ENCODE measurements at places on chromosomes 11 and 22. TPM values are rescaled to one million over a fixed set of nuclear protein-coding genes. Genes with fewer than 3 reads are reported as not detected.

- peak overlapping the region; percentile 94 for H3K27ac ChIP-seq
- H3K4me1 ChIP-seq = peaks cover 93% of the 10 kb centered on the region
- H3K36me3 ChIP-seq = peaks cover 96% of the 10 kb centered on the region
Observed at GRCh38 chr11:33704240-33705002, 3.8 kb upstream of the C11orf91 start.

DNA sequence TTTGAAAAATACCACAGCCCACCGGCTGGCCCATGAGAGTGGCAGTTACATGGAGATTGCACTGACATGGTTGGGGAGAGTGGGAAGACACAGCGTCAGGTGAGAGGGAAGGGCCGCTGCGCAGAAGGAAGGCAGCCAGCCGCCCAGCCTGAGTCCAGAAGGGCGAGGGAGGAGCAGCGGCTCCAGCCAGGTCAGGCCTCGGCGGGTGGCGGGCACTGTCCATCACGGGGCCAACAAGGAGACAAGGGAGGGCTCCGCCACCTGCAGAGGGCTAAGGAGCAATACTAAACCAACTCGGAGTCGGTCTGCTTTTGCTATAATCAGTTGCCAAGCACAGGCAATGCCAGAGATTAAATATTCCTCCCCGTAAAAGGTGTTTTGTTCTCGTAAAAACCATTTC lies 384.5 kb downstream of the TBC1D22A start:
- H3K4me1 ChIP-seq = no peaks in the 10 kb centered on the region
- DNase-seq = no peak
- no peaks in the 10 kb centered on the region for H3K36me3 ChIP-seq
- H3K27me3 ChIP-seq = no peaks in the 10 kb centered on the region

- no peaks in the 10 kb centered on the region for H3K36me3 ChIP-seq
- no peaks in the 10 kb centered on the region for H3K27me3 ChIP-seq
- H3K27ac ChIP-seq = no peak overlapping the region
- no peak overlapping the region for H3K4me3 ChIP-seq
- DNase-seq = no peak
Observed at GRCh38 chr11:83249972-83250593, 36.1 kb downstream of the CCDC90B start.

DNA sequence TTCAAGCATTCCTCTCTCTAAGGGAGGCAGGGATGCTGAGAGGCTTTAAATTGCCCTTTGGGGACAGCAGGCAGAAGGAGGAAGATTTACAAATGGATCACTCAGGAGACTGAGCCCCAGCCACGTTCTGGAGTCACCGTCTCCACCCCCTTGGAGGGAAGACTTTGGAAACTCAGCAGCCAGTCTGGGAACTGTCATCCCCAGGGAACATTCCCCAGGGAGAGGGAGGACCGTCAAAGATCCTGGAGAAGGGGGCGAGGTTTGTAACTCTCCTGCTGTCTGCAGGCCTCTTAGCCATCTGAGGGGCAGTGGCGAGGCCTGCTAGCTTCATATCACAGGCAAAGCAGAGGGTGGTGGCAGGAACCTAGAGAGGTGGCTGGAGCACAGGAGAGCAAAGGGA lies 56.1 kb upstream of the SLC22A12 start:
- no peaks in the 10 kb centered on the region for H3K4me1 ChIP-seq
- no peak for DNase-seq
- H3K27me3 ChIP-seq = peaks cover 87% of the 10 kb centered on the region
- no peaks in the 10 kb centered on the region for H3K36me3 ChIP-seq
- no peak overlapping the region for H3K27ac ChIP-seq

DNA sequence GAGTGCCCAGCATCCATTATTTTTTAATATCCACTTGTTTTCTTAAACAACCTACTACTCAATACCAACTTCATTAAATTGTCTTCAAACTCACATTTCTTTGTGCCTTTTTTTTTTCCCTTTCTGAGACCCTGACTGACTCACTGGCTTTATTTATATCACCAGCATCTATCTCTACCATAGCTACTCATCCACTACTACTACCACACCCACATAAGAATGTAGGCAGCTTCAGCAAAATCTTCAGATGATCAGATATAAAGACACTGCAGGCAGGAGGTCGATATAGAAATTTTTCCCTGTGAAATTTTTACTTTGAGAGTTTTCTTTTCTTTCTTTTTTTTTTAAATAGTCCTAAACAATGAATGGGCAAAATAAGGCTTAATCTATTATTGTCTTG lies 2.2 kb downstream of the OR56B1 start:
- peaks cover 42% of the 10 kb centered on the region for H3K27me3 ChIP-seq
- H3K36me3 ChIP-seq = no peaks in the 10 kb centered on the region
- H3K4me1 ChIP-seq = no peaks in the 10 kb centered on the region
- no peak for DNase-seq

DNA sequence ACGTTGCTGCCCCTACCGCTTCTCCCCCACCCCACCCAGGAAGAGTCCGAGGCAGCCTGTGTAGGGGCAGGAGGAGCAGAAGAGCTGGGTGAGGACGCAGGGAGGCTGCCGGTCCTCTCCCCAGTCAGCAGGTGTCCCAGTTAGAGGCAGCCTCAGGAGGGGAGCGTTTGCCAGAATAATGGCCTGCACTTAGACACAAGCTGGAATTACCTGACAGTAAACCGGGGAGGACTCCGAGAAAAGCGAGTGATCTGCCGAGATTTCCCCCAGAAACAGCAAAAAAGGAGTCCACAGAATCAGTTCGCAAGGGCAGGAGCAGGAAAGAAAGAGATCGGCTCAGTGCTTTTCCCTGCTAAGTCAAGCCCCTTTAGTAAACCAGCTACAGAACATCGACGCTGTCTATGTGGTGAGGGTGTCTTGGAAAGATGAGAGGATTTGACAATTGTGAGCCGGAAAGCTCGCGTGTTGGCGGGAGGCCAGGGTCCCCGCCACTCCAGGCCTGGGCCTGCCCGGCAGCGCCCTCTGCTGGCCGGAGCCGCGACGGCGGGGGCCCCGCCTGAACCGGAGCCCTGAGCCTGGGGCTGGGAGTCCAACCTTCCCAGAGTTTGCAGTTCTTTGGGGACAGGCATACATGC lies 17.7 kb upstream of the THRSP start:
- peaks cover 11% of the 10 kb centered on the region for H3K36me3 ChIP-seq
- H3K27me3 ChIP-seq = no peaks in the 10 kb centered on the region
- H3K4me1 ChIP-seq = peaks cover 34% of the 10 kb centered on the region
- H3K4me3 ChIP-seq = peak overlapping the region; percentile 74
- peak overlapping the region; percentile 76 for H3K27ac ChIP-seq

DNA sequence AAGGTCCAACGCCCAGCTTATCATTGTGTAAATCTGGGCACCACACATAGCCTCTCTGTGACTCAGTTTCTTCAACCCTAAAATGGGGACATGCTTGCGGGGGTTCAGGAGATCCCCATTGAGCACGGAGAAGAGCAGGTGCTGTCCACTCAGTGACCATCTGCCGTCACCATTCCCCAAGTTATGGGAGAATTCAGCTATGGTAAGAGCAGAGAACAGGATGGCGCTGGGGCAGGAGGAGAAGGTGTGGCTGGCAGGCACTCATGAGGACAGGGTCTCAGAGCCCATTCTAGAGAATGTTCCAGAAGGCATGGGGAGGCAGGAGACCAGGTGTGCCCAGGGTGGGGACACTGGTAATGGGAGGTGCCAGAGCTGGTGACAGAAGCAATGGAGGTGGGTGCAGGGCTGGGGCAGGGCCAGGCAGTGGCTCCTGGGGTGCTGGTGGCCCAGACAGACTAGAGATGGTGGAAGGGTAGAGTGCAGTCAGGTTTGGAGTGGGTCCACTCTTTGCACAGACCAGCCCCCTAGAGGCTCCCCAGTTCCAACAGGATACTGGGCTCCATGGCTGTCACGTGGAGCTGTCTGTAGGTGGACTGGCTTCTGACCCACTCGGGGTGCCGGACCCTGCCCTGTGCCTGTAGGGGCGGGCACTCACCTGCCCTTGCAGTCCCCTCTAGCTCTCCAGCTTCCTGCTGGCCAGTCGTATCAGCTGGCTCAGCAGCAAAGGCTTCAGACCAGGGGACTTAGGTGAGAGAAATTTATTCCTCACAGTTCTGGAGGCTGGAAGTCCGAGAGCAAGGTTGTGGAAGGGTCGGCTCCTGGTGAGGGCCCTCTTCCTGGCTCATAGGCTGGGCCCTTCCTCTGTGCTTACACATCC lies 84.7 kb downstream of the CDKN1C start:
- H3K27ac ChIP-seq = no peak overlapping the region
- no peak overlapping the region for H3K4me3 ChIP-seq
- H3K36me3 ChIP-seq = no peaks in the 10 kb centered on the region
- DNase-seq = no peak
- no peaks in the 10 kb centered on the region for H3K4me1 ChIP-seq

GRCh38 chr22:47517062-47517461 lies 754.6 kb downstream of the TBC1D22A start:
- no peaks in the 10 kb centered on the region for H3K27me3 ChIP-seq
- no peak overlapping the region for H3K27ac ChIP-seq
- no peaks in the 10 kb centered on the region for H3K4me1 ChIP-seq

DNA sequence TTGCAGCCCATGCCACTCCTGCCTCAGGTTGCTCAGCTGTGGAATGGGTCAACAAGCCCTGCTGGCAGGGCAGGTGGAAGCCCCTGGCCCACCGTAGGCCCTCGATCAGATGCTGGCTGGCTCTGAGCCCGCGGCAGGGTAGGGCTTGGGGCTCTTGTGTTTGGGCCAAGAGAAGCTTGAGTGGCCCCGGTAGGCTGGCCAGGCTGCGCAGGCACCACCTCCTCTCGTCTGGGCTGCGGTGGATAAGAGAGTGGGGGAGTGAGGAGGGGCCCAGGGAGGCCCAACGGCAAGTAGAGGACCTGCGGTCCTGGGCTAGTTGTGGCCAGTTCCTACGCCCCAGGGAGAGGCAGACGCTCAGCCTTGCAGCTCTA lies 115.2 kb downstream of the CEP164 start:
- H3K4me3 ChIP-seq = no peak overlapping the region
- no peak for DNase-seq
- H3K27me3 ChIP-seq = peaks cover 89% of the 10 kb centered on the region
- H3K36me3 ChIP-seq = no peaks in the 10 kb centered on the region
- no peaks in the 10 kb centered on the region for H3K4me1 ChIP-seq

DNA sequence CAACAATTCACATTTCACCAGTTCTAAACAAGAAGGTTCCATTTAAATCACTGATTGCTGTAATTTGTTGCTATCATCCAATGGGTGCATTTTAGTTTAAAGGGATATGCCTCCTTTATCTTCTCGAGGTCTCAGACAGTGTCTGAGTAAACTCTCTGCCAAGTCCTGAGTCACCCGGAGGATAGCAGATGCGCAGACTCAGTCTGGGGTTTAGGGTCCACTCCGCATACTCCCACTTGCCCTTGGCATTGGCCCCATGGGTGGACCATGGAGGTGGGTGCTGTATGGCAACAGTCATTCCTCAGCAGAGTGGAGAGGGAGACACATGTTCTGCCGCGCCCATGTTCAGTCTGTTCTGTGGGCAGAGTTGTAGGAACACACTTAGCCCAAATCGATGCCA lies 65.4 kb upstream of the CRTAM start:
- no peak overlapping the region for H3K27ac ChIP-seq
- no peaks in the 10 kb centered on the region for H3K27me3 ChIP-seq
- peak; percentile 11 for DNase-seq
- peaks cover 10% of the 10 kb centered on the region for H3K36me3 ChIP-seq
- H3K4me1 ChIP-seq = peaks cover 37% of the 10 kb centered on the region

DGAT2 gene
- total RNA-seq = 3.9 TPM

DNA sequence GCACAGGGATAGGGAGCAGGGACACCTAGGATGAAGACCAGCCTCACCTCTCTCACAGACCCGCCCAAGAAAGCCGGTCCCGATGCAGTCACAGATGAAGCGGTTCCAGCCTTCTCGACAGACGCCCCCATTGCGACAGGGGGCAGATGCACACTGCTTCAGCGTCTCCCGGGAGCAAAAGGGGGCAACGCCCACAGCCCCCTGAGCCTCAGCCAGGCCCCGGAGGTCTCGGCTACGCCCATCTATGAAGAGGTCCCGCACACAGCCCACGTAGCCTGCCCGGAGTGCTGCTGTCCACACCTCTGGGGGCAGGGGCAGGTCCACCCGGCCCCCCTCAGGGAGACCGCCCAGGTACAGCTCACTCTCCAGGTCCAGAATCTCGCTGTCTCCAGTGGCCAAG lies 62.3 kb downstream of the NRXN2 start:
- H3K36me3 ChIP-seq = no peaks in the 10 kb centered on the region
- H3K4me1 ChIP-seq = no peaks in the 10 kb centered on the region
- no peak overlapping the region for H3K4me3 ChIP-seq
- peaks cover 92% of the 10 kb centered on the region for H3K27me3 ChIP-seq
- DNase-seq = no peak

GRCh38 chr11:128465946-128466705 lies 121.2 kb downstream of the ETS1 start:
- no peak overlapping the region for H3K27ac ChIP-seq
- H3K4me1 ChIP-seq = peaks cover 53% of the 10 kb centered on the region
- peaks cover 30% of the 10 kb centered on the region for H3K36me3 ChIP-seq
- no peak for DNase-seq
- H3K4me3 ChIP-seq = no peak overlapping the region

GRCh38 chr11:66277471-66278362 lies at the start of gene CNIH2:
TSS of gene CNIH2 (plus strand) at chr11:66278175. CDS start at chr11:66278457, 282 bp downstream.
- H3K36me3 ChIP-seq = peaks cover 54% of the 10 kb centered on the region
- peak within 1 kb of the TSS; percentile 66 for H3K27ac ChIP-seq
- peaks cover 15% of the 10 kb centered on the region for H3K4me1 ChIP-seq
- H3K4me3 ChIP-seq = peak within 1 kb of the TSS; percentile 49
- peaks cover 29% of the 10 kb centered on the region for H3K27me3 ChIP-seq

GRCh38 chr11:39239553-39239952 lies 2219.9 kb downstream of the LRRC4C start:
- H3K27ac ChIP-seq = no peak overlapping the region
- H3K36me3 ChIP-seq = no peaks in the 10 kb centered on the region
- H3K27me3 ChIP-seq = no peaks in the 10 kb centered on the region
- no peaks in the 10 kb centered on the region for H3K4me1 ChIP-seq
- DNase-seq = no peak

- no peak overlapping the region for H3K4me3 ChIP-seq
- H3K36me3 ChIP-seq = peaks cover 6% of the 10 kb centered on the region
- no peak overlapping the region for H3K27ac ChIP-seq
- H3K4me1 ChIP-seq = peaks cover 8% of the 10 kb centered on the region
- no peak for DNase-seq
Observed at GRCh38 chr11:69095300-69095699, 46.6 kb downstream of the TPCN2 start.

DNA sequence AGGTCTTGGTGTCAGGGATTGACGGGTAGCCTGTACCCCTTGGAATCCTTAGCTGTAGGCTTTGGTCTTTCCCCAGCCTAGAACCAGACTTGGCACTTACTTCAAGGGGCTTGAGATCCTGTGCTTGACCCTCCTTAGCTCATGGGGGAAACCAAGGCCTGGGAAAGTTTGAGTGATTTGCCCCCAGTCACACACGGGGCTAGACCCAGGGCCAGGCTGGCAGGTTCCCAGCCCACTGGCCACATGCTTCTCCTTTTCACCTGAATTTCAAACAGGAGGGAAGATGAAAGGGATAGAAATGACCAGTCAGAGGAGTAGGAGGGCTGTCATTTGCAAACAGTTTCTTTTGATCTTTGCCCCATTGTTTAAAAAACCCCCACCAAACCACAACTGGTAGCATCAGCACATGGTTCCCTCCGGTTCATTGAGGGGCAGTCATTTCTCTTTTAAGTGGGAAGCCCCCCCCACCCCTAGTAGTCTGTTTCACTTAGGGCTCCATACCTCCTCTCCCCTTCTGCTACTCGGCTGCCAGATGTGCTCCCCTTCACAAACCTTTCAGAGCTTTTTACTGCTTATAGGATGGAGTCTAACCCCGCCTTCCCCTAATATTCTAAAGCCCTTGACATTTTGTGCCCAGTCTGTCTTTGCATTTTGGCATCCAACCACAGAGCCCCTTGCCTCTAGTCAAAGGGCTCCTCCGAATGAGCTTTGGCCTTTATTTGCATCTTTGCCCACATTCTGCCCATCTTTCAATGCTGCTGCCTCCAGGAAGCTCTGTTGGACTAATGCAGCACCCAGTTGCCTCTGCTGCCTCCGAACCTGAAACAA lies 37.6 kb downstream of the ZNRF3 start:
- peaks cover 69% of the 10 kb centered on the region for H3K4me1 ChIP-seq
- no peak overlapping the region for H3K27ac ChIP-seq
- H3K4me3 ChIP-seq = no peak overlapping the region
- no peak for DNase-seq
- no peaks in the 10 kb centered on the region for H3K27me3 ChIP-seq

All from Calu3 (cell line).